ENCODE measurements at places on chromosomes 13 and 19.
A peak's percentile ranks its signal among the peaks of the same experiment; 100 is the strongest.

GRCh38 chr19:911197-912033 is 1.6 kb downstream of the R3HDM4 start:
- no peak for DNase-seq

- no peak for DNase-seq
Observed at GRCh38 chr19:46383171-46383815, 30.1 kb downstream of the CCDC8 start.

DNA sequence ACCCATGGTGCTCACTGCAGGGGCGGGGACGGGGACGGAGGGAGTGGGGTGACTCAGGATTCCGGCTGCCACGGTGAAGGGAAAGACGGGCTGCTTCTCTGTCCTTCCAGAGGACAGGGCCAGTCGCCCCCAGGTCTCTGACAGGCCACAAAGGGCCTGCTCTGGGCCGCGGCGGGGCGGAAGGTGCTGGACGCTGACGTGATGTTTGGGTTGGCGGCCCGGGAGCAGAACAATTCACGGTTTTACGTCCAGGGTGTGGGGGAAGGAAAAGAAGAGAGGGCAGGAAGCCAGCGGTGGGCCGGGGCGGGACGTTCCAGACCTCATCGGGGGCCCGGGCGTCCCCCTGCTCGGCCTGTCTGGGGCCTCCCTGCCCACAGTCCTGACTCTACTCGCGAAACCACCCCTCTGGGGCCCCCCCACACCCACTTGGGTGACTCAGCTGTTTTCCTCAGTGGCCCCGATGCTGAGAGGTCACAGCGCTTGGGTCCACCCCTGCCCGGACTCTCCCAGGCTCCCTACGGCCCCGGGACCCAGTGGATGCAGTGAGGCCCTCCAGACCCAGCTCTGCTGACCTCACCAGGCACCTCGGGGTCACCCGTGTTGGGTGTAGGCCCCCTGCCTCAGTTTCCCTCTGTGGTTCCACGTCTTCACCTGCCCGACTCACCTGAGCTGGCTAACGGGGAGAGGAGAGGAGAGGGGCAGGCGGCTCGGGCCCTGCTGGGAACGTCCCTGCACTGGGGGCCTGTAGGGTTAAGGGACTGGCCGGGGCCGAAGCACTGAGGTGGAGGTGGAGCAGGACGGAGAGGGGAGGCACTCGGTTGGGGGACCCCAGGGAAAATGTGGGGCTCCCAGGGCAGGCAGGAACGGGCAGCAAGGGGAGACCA is 29.2 kb downstream of the PIP5K1C start:
- no peak for DNase-seq

DNA sequence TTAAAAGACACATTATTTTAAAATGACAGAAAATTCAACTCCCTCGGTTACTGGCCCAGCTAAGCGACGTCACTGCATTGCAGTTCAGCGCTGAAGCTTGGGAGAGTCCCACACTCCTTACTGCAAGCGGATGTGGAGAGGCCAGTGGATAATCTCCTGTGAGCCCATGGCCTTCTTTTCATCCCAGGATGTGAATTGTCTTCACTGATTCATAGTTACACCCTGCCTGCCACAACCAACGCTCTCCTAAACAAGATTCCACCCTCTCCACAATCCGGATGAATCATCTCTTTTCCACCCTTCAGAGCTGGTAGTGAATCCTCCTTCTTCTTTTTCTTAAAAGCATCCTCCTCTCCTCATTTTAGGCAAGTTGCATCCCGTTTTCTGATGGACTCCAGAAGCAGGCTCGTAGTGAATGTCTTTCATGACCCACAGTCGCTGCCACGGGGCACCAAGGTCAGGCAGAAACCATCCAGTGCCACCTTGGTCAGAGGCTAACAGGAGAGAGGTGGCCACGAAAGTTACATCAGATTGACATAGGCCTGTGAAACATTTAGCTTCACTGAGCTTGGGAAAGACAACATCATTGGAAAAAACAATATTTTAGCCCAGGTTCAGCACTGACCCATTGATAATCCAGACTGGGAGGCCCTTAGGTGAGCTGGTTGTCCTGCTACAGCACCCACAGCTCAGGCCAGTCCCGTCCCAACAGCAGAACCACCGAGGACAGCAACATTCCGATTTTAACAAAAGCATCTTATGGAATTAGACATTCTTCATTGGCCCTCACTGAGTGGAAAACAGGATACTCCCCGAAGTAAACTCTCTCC is 2.0 kb downstream of the GJB2 start:
- no peak for DNase-seq

DNA sequence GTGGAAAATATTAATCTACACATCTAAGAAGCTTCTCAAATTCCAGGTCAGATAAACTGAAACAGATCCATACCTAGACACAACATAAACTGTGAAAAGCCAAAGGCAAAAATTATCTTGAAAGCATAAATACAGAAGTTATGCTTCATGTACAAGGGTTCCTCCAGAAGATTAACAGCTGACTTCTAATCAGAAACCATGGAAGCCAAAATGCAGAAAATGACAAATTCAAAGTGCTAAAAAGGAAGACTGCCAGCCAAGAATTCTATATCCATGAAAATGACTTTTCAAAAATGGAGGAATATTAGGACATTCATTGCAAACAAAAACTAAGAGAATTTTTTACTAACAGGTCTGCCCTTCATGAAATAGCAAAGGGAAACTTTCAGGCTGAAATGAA is 72.8 kb downstream of the MYO16 start:
- DNase-seq: no peak

DNA sequence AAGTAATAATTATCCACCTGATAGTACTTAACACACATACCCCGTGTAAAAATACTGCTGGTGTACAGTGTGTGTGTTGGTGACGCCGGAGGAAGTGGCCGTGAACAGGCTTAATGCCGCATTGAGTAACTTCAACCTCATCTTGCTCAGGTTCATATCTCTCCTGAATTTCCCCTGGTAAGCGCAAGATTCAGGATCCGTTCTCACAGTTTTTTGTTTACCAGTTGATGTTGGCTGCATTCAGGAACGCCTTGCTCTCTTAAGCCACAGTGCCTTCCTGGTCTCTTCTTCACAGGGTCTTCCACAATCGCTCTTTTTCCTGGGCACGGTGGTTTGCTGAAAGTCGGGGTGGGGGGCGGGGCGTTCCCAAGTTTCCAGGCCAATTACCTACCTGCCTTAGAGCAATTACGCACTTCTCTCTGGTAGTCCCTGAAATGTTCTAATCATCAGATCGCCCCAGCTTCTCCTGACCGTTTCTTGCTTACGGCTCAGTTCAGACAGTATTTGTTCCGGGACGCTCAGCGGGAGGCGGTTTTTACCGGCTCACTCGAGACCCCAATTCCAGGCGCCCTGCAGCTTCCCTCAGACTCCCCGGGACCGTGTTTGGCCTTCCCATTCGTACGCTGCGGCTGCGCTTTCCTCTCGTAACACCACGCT is 706 bp upstream of the DNAJC3 start:
- peak; percentile 5 for DNase-seq

GRCh38 chr19:51535535-51535934 is 4.1 kb upstream of the SIGLEC6 start:
- no peak for DNase-seq

GRCh38 chr13:34303346-34303745 is 485.4 kb downstream of the RFC3 start:
- no peak for DNase-seq

DNA sequence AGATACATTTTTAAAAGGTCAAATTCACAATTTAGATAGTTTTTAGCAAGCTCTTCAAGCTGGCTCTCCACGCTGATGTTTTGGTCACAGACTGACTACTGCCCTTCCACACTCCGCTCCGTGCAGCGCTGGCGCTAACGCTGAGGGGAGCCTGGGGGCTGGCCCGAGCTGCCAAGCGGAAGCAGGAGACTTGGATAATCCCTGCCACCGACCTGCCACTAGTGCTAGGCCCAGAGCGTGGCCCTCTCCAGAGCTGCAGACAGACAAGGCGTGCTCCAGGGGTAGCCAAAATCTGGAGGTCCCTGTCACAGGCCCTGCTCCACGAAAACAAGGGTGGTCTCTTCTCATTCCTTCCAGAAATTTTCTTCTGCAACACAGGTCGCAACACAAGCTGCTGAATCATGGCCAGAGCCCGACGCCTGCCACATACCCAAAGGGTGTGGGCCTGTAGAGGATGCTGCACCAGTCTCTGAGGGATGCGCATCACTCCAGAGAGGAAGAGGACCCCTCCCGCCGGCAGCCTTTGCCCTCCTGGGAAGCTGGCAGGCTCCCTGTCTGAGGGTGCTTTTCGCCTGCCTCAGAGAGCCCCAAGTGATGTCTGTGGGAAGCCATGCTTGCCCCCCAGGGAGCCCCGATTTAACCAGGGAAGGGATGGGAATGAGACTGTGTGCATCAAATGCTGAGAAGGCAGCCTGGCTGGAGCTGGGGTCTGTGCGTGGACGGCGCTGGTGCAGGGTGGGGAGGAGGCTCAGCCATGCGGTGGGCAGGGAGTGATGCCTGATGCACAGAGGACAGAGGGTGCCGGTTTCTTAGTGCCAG is 21.6 kb downstream of the CAPS start:
- no peak for DNase-seq

GRCh38 chr13:96141032-96141431 is 51.1 kb downstream of the HS6ST3 start:
- no peak for DNase-seq

DNA sequence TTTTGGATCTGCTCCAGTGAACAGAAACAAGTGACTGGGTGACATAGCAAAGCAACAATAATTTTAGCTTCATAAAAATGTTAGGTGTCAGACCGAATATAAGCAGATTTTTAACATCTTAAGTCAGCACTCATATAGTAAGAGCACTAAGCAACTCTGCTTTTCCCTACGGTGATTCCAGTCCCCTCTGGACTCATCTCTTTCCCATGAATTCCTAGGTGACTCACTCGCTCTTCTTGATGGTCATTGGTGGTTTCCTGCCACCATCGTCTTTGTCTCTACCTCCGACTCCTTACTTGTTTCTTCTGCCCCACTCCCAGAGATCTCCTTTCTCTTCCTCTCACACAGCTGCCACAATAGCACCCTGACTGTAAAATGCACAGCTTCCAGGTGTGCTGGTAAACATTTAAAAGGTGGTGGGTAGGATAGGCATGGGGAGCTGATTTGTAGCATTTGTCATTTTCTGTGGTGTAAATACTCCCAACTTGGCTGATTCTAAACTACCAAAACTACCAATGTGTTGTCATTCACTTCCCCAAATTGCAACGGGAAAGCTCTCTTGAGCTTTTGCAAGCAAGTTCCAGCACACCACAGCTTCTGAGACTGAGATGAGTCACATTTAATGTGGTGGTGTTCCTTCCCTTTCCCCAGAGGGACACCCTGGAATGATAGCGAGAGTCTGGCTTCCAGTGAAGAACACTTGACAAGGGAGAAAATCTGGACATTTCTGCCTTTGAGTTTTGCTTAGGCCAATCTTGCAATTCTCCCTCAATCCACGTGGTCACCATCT is 42.8 kb upstream of the CLDN10 start:
- DNase-seq: no peak

DNA sequence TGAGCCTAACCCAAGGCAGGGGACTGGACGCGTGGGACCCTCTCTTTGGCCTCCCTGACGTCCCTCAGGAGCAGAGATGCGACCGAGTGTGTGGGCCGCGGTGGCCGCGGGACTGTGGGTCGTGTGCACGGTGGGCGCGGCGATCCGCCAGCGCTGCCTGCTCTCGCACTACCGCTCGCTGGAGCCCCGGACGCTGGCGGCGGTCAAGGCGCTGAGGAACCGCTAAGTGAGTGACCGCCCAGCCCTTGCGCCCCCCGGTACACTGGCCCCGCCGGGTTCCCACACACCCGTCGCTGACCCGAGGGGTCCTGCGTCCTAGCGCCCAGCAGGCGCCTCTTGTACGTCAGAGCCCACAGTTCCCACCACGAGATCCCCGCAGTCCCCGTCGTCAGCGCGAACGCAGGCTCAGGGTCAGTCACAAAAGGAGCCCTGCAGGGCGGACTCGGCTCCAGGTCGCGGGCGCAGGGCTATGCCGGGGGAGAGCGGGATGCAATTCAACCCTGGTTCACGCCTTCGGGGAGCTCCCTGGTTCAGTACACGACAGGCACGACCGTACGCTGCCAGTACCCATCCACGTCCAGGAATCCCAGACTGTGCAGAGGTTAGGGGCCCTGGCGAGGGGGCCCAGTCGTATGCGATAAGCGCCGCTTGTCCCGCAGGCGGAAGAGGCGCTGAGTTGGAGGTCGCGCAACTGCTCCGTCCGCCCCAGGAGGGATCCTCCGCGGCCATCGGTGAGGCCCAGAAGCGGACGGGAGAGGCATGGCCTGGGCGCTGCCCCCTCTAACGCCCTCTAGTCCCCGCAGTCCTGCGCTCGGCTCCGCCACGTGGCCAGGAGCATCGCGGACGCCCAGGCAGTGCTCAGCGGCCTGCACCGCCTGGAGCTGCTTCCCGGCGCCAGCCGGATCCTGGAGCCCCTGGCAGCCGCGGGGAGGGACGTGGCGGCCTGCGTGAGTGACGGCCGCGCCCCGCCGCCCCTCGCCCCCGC is 3.6 kb upstream of the IFNL2 start:
- no peak for DNase-seq

- no peak for DNase-seq
Observed at GRCh38 chr13:113539822-113540221, 44.7 kb upstream of the TFDP1 start.

DNA sequence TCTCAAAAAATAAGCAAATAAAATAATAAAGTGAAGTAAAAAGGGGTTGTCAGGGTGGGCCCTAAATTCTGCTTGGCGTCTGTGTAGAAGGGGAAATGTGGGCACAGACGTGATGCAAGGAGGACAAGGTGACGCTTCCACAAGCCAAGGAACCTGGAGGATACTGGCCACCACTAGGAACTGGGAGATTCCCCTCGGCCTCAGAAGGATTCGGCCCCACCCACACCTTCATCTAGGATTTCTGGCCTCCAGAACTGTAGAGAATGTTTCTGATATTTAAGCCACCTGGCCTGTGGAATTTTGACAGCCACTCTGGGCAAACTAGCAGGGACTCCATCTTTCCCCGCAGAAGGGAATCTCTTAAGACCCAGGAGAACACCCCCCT is 1.1 kb downstream of the PLEKHJ1 start:
- no peak for DNase-seq

DNA sequence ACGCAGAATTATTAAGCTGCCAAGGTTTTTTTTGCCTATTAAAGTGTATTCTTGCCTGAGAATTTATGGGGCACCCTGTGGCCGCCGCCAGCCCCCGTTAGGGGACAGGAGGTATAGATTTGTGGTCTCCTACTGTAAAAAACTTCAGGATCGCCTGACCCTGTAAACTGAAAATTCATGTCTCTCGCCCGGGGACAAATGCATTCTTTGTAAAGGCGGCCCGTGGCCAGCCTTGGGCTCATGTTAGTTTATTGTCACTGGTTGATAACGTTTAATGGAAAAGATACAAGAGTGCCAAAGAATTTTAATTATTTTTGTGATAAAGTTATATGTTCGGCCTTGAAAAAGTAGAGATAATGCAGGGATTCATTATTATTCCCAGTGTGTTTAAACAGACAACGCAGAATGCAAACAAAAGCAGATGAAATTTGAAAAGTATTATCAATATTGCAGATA is 141.7 kb downstream of the URI1 start:
- no peak for DNase-seq

DNA sequence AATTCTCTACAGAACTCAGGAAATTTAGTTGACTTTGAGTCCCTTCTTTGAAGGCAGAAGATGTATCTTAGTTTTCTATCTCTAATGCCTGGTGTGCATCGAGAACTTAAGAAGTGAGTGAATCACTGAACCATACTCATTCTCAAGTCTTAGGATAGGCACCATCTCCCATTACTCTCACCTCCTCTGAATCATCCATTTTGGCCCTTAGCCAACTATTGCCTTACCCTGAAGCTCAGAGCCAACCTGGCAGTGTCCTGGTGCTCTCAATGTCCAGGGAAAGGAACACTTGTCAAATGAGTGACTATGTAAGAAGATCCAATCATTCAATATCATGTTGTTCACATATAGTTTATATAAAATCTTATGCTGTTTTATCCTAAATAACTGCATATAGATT is 146.6 kb downstream of the RGCC start:
- no peak for DNase-seq

Measured in stimulated activated CD8-positive, alpha-beta memory T cell treated with anti-CD3 and anti-CD28 coated beads, Interleukin-2, amount 100 ng/mL, for 1 hour (primary cell).